ENCODE measurements at places on chromosomes 11 and 22.

GRCh38 chr11:130700092-130700491 lies 216.2 kb downstream of the SNX19 start:
- DNase-seq = no peak

DNA sequence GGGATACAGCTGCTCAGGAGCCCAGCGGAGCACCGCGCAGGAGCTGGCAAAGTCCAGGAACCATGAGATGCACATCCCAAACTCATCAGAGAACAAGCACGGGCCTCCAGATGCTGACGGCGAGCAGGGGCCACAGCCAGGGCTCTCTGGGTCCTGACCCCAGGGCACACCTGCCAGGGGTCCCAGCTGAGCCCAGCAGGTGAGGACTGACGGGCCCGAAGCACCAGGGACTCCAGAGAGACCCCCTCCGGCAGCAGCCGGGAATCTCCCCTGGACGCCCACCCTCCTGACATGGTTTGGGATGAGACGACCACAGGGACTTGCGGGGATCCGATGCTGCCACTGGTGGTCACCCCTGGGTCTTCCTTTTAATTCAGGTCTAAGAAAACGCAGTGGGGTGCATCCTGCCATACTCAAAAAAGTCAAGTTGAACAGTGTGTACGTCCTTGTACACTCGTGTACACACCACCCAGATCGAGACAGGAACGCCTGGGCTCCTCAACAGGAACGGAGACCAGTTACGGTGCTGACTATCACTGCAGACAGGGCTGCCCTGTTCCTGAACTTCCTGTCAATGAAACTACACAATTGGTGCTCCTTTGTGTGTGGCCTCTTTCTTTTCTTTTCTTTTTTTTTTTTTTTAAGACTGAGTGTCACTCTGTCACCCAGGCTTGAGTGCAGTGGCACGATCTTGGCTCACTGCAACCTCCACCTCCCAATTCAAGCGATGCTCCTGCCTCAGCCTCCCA lies 21.9 kb downstream of the TTLL8 start:
- no peak for DNase-seq

DNA sequence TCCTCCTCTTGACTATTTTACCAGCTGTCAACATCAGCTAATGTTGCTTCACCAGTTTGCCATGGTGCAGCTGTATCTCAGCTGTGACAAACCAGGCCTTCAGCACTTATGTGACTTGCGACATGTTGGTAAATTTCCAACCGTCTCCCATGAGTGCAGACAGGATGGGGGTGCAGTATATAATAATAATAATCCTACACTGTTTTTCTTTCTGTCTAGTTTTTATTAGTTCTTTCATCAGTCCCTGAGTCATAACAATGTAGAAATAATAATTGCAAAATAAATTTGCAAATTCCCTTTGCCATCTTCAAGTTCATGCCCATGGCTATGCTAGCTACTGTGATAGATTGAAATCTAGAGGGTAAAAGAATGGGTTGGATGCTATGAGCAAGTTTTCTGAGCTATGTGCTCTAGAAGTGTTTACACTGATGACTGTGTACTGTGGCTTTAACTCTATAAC lies 4.9 kb downstream of the MMP13 start:
- no peak for DNase-seq

DNA sequence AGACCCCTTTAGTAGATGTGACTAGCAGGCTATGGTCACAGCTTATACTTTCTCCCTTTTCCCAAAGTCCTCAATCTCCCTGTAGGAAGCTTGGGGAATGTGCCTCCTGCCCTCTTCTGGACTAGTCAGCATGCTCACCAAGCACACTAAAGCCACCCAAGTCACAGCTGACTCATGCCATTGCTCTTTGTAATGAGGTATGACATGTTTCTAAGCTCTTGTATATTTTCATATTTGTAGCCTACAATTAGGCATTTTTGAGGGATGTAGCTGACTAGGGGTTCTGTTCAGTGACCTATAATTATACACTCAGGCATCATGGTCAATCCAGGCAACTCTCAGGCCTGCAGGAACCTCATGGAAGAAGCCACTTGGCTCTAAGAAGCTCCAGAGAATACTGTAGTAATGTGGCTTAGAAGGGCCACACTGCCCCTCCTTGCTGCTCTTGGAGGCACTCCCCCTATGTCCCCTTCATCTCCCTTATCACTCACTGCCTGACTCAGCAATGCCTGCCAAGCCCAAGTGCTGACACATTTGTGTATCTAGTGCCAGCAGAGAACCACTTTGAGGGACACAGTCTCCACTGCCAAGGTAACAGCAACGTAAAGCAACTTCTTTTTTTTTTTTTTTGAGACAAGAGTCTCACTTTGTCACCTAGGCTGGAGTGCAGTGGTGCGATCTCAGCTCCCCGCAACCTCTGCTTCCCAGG lies 86.2 kb downstream of the RPL27A start:
- peak; percentile 12 for DNase-seq

All from Calu3 (cell line).